Keratinocyte (primary cell): ENCODE measurements at places on chromosomes 2 and 18. TPM values are rescaled to one million over a fixed set of nuclear protein-coding genes. Genes with fewer than 3 reads are reported as not detected.

GRCh38 chr2:236899950-236900640 is 185.6 kb upstream of the COPS8 start:
- no peak for DNase-seq

DNA sequence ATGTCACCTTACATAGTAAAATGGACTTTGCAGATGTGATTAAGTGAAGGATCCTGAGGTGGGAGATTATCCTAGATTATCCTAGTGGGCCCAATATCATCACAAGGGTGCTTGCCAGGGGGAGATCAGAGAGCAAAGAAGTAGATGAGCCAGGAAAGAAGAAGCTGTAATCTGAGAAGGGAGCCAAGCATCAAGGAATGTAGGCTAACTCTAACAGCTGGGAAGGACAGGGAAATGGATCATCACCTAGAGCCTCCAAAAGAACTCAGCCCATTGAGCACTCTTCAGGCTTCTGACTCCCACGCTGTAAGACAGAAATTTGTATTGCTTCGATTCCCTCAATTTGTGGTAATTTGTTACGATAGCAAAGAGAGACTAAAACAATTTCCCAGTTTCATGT is 309.9 kb downstream of the LRP1B start:
- no peak for DNase-seq

GRCh38 chr2:53708988-53709387 is 58.6 kb upstream of the CHAC2 start:
- no peak for DNase-seq

DNA sequence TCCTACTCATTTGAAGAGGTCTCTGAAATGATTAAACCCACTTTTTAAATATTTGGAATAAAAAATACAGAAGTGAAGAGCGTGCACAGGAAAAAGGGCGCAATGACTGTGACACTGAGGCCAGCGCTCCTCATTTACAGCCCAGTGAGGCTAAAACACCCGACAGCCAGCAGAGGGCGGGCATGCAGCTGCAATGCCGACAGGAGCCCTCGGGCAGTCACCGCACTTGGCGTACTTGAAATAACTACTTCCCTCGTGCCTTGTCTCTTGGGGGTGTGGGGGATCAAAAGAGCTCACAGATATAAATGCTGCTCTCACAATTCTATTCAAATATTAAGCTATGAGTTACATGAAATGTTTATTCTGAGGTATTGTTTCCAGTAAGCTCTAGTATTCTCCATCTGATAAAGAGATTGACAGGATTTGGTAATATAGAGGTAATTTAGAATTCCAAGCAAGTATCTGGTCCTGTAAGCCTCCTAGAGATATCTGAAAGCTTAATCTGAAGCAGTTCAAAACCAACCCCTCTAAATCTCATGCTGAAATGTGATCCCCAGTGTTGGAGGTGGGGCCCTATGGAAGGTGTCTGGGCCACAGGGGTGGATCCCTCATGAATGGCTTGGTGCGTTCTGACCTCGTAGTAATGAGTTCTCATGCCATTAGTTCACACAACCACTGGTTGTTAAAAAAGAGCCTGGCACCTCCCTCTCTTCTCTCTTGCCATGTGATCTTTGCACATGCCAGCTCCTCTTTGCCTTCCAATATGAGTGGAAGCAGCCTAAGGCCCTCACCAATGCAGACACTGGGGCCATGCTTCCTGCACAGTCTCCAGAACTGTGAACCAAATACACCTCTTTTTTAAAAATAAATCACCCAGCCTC is 93.6 kb downstream of the ZAP70 start:
- DNase-seq = no peak

DNA sequence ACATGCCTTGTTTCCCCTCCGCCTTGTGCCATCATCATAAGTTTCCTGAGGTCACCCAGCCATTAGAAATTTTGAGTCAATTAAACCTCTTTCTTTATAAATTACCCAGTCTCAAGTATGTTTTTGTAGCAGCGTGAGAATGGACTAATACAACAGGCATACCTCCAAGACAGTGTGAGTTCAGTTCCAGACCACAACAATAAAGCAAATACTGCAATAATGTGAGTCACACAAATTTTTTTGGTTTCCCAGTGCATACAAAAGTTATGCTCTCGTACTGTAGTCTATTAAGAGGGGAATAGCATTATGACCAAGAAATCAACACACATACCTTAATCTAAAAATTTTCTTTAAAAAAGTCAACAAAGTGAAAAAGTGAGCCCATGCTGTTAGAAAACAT is 217.2 kb downstream of the NR4A2 start:
- no peak for DNase-seq

- no peak for DNase-seq
Measured at GRCh38 chr18:657311-658000, at the start of gene TYMS. Gene TYMS (plus strand): TSS chr18:657653. CDS start chr18:657743, 90 bp downstream.

DNA sequence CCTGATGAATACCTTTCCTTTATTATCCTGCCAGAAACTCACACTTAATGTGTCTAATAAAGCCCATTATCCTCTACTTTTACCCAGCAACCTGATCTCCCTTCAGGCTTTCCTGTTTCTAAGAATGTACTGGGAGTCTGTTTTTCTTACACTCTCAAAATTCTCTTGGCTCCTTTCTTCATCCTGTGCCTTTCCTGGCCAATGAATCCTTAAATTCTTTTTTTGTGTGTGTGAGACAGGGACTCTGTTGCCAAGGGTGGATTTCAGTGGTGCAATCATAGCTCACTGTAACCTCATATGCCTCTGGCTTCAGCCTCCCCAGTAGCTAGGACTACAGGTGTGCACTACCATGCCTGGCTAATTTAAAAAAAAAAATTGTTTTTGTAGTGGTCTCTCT is 72.7 kb downstream of the MAP2 start:
- DNase-seq = no peak

- DNase-seq = no peak
Measured at GRCh38 chr18:26532367-26533340, 15.7 kb downstream of the KCTD1 start.

RGPD6 gene
- 6.3 to 15.6 TPM (median 8.5 TPM) in 3 replicates for polyA plus RNA-seq

DTNA gene
- 0.26 to 1.9 TPM (median 0.81 TPM) in 3 replicates for polyA plus RNA-seq
